Stimulated activated CD8-positive, alpha-beta memory T cell treated with anti-CD3 and anti-CD28 coated beads, Interleukin-4, amount 100 ng/mL, for 1 hour (primary cell): ENCODE measurements at places on chromosomes 7 and 10.

- DNase-seq: no peak
Observed at GRCh38 chr7:28298870-28299518, 113.3 kb upstream of the CREB5 start.

GRCh38 chr7:2723138-2723850 lies 35.3 kb downstream of the AMZ1 start:
- no peak for DNase-seq

GRCh38 chr10:5945561-5946418 lies 31.6 kb downstream of the IL15RA start:
- no peak for DNase-seq

GRCh38 chr7:107746006-107746405 lies 2.1 kb downstream of the CBLL1 start:
- DNase-seq: no peak

DNA sequence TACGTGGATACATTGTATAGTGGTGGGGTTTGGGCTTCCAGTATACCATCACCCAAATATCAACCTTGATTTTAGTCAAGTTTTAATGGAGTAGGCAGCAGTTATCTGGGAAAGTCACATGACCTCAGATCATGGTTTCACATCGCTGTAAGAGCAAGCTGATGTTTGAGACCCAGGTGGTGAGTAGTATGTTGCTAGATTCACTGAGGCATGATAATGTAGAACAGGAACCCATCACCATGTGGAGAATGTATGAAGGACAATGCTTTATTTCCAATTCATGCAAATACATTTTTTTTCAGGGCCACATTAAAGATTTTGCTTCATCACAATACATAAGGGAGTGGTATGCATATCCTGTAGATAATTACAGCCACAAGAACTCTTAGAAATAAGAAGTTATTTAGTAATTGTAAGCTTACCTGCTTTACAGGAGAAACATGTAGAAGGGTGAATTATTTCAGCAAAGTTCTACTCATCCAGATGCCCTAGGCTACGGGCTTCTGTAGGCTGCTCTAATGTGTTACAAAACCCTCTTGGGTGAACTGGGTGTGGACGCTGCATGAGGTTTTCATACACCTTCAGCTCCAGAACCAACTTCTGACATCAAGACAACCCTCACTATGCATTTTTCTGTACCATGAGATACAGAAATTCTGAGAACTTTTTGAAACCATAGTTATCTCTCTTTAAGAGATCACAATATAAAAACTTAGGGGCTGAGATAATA lies 27.6 kb upstream of the LAMB4 start:
- DNase-seq: no peak

DNA sequence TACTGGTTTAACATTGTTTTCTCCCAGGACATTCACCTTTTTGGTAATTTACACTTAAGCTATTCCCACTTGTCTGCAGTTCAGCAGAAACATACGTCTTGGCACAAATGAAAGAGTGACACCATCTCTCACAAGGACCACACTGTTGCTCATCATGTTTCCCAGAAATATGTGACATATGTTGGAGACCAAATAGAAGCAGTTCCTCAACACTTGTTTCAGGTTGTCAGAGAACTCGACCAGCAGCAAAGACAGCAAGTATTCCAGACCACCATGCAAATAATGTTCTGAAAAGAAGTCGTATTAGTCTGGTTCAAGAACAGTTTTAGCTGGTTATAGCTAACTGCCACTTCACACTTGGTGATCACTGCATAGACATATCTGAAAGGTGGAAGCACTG lies 81.3 kb upstream of the KLF6 start:
- no peak for DNase-seq

GRCh38 chr7:111261496-111261895 lies 170.6 kb downstream of the LRRN3 start:
- DNase-seq: no peak

GRCh38 chr7:107818622-107819021 lies 15.6 kb upstream of the SLC26A3 start:
- DNase-seq: no peak

- DNase-seq: no peak
Observed at GRCh38 chr7:81427461-81427860, 342.4 kb downstream of the HGF start.

GRCh38 chr7:22765609-22766008 lies 38.6 kb downstream of the IL6 start:
- DNase-seq: no peak

DNA sequence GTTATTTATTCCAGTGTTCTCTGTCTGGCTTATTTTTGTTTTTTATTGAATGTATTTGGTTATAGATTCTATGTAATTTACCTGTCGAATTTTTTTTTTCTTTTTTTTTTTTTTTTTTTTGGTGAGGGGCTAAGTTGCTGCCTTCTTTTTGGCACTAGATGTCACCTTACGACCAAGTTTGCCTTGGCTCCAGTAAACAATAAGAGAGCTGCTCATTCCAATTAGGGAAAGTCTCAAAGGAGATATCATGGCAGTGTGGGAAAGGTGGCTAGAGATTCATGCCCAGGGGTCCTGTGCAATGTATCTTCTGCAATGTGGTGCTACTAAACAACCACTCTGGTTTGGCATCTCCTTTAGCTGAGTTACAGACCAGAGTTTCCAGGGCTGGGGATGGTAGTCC lies 84.0 kb downstream of the PTPN20 start:
- DNase-seq: no peak

DNA sequence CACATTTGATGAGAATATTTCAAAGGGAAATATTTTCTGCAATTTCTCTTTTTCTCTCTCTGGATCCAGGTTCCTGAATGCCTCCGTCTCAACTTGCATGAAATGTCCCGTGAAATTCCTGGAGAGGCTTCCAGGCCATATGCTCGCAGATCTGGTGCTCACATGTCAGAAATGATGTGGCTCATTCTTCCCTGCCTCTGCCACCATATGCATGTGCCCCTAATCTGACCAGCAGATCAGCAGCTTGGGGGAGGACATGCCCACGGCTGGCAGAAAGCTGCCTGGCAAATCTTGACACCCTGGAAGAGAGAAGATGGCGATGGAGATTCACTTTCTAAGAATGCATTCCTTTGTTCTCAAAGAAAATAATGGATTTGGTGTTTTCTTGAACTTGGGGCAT lies 490.7 kb downstream of the RPS24 start:
- no peak for DNase-seq

- DNase-seq: no peak
Observed at GRCh38 chr10:73798927-73799560, 12.4 kb downstream of the NDST2 start.

DNA sequence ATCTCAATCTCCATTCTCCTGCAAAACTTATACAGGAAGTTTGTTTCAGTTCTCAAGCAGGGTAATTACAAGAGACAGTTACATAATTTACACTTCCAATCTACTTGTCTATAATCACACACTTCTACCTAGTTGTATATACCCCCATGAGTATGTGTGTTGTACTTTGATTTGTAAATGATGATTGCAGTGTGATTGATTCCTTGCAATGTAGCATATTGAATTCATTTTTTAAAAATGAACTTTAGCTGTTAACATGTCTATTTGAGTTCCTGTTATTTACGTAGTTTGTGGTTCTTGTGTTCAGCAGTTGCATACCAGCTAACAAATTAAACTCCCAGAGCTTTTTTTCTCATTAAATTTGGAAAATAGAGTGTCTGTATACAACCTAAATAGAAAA lies 102.5 kb upstream of the SAMD8 start:
- no peak for DNase-seq

GRCh38 chr10:111716032-111716431 lies 467.5 kb downstream of the GPAM start:
- no peak for DNase-seq

DNA sequence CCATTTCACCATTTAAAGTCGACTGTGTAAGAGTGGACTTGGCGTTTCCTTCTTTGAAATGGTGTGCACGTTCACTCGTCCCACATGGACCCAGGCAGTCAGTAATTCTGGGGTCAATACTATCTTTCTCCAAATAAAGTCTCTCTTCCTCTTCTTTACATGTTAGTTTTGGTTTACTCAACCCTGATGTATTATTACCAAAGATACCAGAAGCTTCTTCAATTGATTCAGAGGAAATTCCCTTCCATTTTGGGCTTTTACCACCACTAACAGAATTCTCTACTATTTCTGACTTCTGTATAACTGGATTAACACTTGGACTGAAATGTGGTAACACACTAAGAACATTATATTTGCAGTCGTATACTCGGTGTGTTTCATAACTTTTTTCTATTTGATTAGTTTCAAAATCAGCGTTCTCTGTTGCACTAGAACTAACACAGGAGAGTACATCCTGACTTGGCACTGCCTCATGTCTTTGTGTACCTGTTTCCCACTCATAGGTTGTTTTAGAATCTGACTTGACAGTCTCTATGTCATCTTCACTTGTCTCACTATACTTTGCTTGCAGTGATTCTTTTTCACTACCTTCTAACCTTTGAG lies 60.8 kb downstream of the LARP4B start:
- no peak for DNase-seq

DNA sequence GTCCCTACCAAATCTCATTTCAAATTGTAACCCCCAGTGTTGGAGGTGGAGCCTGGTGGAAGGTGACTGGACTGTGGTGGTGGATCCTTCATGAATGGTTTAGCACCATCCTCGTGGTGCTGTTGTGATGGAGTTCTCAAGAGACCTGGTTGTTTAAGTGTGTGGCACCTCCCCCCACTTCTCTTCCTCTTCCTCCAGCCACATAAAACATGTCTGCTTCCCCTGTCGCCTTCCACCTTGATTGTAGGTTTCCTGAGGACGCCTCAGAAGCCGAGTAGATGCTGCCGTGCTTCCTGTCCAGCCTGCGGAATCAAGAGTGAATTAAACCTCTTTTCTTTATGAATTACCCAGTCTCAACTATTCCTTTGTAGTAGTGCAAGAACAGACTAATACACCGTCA lies 21.0 kb downstream of the GRB10 start:
- DNase-seq: no peak

GRCh38 chr10:35369049-35369611 lies 32.8 kb downstream of the CCNY start:
- no peak for DNase-seq

- no peak for DNase-seq
Observed at GRCh38 chr7:113799896-113800295, 118.9 kb downstream of the PPP1R3A start.

GRCh38 chr7:158811461-158811860 lies 17.8 kb downstream of the ESYT2 start:
- DNase-seq: no peak

- DNase-seq: no peak
Observed at GRCh38 chr10:125953778-125954385, 57.5 kb downstream of the FANK1 start.

DNA sequence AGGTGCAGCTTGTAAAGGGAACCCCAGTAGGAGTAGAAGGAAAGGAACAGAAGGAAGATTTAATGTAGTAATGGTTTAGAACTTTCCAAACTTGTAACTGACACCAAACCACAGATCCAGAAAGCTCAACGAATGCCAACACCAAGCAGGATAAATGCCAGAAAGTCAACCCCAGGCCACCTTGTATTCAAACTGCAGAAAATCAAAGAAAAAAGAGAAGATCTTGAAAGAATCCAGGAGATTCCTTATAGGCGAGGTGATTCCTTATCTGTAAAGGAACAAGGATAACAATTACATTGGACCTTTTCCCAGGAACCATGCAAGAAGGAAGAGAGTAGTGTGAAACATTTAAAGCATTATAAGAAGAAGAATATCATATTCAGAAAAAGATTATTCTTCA lies 93.6 kb downstream of the NKX6-2 start:
- DNase-seq: no peak

DNA sequence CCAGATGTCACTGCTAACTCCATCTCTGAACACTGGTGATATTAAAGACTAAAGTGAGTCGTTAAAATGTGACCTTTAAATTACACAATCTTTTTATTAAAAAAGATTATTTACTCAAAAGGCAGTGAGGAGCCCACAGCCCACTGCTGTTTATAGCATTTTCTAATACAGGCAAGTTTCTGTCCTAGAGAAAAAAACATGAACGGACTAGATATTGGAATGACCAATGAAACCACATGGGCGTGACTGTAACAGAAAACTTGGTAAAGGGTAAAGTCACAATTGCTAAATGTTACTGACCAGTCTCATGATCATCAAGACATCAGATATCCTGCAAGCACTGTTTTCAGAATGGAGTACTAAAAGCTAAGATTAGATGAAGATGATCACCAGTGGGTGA lies 78.7 kb downstream of the FEZF1 start:
- no peak for DNase-seq

DNA sequence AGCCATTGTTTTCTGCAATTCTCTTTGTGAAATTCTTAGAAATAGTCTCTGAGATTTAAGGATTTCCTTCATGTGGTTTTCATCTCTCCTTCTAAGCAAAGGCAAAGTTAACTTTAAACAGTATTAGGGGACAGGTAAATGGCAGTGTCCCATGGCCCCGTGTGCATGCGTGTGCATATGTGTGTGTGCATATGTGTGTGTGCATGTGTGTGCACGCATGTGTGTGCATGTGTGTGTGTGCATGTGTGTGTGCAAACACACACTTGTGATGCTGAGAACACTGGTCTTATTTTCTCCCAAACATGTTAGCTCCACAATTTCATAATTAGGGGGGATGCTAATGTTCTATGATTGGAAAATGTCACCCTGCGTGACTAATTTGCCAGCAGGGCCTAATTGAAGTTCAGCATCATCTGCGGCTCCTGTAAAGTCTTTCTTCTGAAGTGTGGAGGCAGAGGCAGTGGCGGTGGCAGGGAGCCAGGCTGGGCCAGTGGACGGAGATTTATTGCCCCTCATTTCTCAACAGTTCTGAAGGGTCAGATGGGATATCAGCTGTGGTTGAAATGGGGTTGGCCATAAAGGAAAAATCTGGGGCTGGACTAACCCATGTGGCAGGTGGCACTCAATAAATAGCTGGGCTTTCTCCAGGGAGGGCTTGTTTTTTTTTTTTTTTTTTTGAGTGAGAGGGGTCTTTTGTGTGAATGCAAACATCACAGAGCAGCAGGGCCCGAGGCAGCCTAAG lies 289.3 kb upstream of the PODXL start:
- no peak for DNase-seq

GRCh38 chr7:154304231-154304630 lies 252.0 kb downstream of the DPP6 start:
- no peak for DNase-seq

DNA sequence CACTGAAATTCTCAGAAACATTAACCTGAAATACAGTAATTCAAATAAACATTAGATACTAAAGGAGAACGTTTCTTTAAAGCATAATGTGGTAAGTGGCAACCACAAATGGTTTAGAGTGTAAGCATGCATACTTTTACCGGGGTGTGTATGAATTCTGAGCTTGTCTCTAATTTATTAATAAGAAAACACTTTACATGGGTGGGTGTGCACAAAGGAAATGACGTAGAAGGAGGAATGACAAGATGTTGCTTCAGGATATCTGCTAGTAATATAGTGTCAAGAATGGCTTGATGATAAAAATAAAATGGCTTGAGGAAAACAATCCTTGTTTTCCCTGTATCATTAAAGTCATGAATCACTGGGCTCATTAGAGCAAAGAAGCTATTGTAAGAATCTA lies 92.5 kb downstream of the ARL4A start:
- no peak for DNase-seq

- no peak for DNase-seq
Observed at GRCh38 chr7:126993626-126994213, 259.0 kb downstream of the GRM8 start.
